Fibroblast of the aortic adventitia (primary cell): ENCODE measurements at places on chromosomes 2 and 18. TPM values are rescaled to one million over a fixed set of nuclear protein-coding genes. Genes with fewer than 3 reads are reported as not detected.

- no peak for DNase-seq
These were observed 62.4 kb upstream of the TWIST2 start for GRCh38 chr2:238785528-238785860.

GRCh38 chr2:200585730-200586643 lies at the start of gene AOX1:
Gene AOX1, plus strand, starts transcription at chr2:200586014. Its CDS starts 95 bp downstream, at chr2:200586109.
- peak; percentile 61 for DNase-seq

The KHK gene
- total RNA-seq = 1.7 and 2.3 TPM in 2 replicates

- DNase-seq = no peak
These were observed 810 bp upstream of the RBFA start for GRCh38 chr18:80033181-80034067.

GRCh38 chr2:154261473-154262027 lies 389.8 kb downstream of the GALNT13 start:
- DNase-seq = no peak

The CPS1 gene
- 24.6 and 35.7 TPM in 2 replicates for total RNA-seq

The HOXD9 gene
- not detected in 2 replicates for total RNA-seq

- DNase-seq = no peak
These were observed 297.4 kb upstream of the GCFC2 start for GRCh38 chr2:76008001-76008702.

GRCh38 chr2:98921062-98921461 lies 15.0 kb downstream of the CRACDL start:
- no peak for DNase-seq

The OR6B2 gene
- not detected in 2 replicates for total RNA-seq

- no peak for DNase-seq
These were observed 211.0 kb downstream of the MCFD2 start for GRCh38 chr2:46704593-46704992.

GRCh38 chr2:161017780-161018470 lies 142.3 kb upstream of the TANK start:
- DNase-seq = no peak

The CTAGE1 gene
- not detected in 2 replicates for total RNA-seq

DNA sequence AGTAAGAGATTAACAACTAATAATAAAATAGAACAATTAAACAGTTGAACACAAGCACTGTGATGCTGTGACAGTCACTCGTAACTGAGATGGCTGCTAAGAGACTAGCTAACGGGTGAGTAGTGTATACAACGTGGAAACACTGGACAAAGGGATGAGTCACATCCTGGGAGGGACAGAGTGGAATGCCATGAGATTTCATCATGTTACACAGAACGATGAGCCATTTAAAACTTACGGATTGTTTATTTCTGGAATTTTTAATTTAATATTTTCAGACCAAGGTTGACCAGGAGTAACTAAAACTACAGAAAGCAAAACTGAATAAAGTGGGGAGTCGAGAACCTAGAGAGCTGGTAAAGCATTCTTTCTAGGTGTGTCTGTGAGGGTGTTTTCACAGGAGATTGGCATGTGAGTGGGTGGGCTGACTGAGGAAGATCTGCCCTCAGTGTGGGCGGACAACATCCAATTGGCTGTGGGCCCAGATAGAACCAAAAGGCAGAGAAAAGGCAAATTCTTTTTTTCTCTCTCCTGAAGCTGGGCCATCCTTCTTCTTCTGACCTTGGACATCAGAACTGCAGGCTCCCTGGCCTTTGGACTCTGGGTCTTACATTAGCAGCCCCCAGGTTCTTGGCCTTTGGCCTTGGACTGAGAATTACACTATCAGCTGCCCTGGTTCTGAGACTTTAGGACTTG lies 14.6 kb downstream of the TMSB10 start:
- peak; percentile 98 for DNase-seq

DNA sequence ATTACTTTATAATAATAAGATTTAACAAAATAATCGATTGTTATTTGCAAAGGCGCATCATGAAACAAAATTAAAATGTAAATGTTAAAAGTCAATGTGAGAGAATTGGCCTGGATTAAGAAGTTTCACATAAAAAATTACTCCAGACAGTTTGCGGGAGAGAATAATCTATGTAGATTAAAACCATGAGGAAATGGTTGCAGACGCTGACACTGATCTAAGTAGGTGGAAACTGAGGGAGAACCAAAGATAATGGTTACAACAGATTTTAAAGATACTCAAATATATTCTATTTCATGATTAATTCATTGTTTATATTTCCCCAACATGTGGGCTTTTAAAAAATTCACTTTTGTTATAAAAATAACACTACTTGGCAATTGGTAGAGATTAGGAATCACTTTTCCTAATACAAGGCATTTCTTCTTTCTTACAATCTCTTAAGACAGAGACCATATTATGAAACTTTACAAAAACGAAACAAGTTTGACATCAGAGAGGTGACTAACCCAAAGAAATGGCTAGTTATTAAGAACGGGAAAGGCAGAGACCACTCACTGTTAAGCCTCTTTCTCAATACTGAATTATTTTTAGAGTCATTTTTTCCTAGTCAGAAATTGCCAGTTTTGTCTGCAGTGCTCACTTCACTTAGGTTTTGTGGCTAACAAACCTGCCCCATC lies 1.6 kb downstream of the KANSL1L start:
- DNase-seq = peak; percentile 84

DNA sequence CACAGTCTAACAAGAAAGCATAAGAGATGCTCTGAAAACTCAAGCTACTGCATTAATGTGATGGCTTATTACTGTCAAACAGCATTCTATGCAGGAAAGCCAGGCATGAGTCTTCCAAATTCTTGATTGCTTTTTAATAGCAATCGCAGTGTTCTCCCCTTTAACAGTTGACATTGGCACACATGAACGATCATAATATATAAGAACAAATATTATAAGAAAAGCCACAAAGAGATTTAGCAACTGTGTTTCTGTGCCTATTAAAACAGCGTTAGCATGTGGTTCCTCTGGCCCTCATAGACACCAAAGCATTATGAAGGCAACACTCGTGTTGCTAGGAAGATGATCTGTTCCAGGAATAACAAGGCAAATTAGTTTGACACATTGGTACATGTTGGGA lies 245.0 kb downstream of the ACKR3 start:
- DNase-seq = no peak

The TNFRSF11A gene
- 0.08 and 1.1 TPM in 2 replicates for total RNA-seq
